Ascending aorta (tissue), 2 donors: ENCODE measurements at places on chromosomes 5 and 9.
A peak's percentile ranks its signal among the peaks of the same experiment; 100 is the strongest.

GRCh38 chr9:113192455-113192854 lies 28.6 kb downstream of the FKBP15 start:
- peaks cover 70% of the 10 kb centered on the region for H3K36me3 ChIP-seq
- no peaks in the 10 kb centered on the region for H3K4me1 ChIP-seq
- DNase-seq = no peak
- no peaks in the 10 kb centered on the region for H3K27me3 ChIP-seq
- no peak overlapping the region for H3K4me3 ChIP-seq

DNA sequence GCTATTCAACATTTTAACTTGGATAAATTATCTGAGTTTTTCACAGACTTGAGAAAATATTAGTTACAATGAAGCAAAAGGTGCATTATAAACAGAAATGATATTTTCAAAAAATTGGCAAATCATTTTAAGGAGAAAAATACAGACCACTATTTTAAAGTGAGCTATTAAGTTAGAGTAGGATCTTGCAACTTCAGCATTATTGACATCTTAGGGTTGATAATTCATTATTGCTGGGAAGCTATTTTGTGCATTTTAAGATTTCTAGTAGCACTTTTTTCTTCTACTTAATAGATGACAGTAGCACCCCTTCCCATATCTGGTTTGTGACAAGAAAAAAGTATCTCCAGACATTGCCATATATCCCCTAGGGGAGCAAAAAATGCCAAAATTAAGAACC lies 774.1 kb downstream of the CDH12 start:
- no peak overlapping the region for H3K4me3 ChIP-seq
- H3K27me3 ChIP-seq = no peaks in the 10 kb centered on the region
- DNase-seq = no peak
- H3K36me3 ChIP-seq = no peaks in the 10 kb centered on the region
- H3K4me1 ChIP-seq = no peaks in the 10 kb centered on the region

- H3K4me1 ChIP-seq = no peaks in the 10 kb centered on the region
- no peaks in the 10 kb centered on the region for H3K27me3 ChIP-seq
- no peak overlapping the region for H3K27ac ChIP-seq
- no peak overlapping the region for H3K4me3 ChIP-seq
- DNase-seq = no peak
- H3K36me3 ChIP-seq = no peaks in the 10 kb centered on the region
Measured at GRCh38 chr9:114303571-114303970, 19.3 kb upstream of the ORM1 start.

GRCh38 chr9:101578378-101578777 lies 16.4 kb downstream of the PPP3R2 start:
- H3K36me3 ChIP-seq = no peaks in the 10 kb centered on the region
- H3K4me3 ChIP-seq = no peak overlapping the region
- H3K27me3 ChIP-seq = no peaks in the 10 kb centered on the region
- H3K27ac ChIP-seq = no peak overlapping the region

GRCh38 chr5:139130214-139130613 lies 68.0 kb downstream of the SIL1 start:
- DNase-seq = no peak
- H3K36me3 ChIP-seq = no peaks in the 10 kb centered on the region
- H3K27ac ChIP-seq = peak overlapping the region; percentile 92

GRCh38 chr9:107737987-107738743 lies 248.6 kb upstream of the KLF4 start:
- peaks cover 4% of the 10 kb centered on the region for H3K4me1 ChIP-seq
- peak overlapping the region; percentile 87 for H3K27ac ChIP-seq
- H3K4me3 ChIP-seq = no peak overlapping the region
- no peaks in the 10 kb centered on the region for H3K36me3 ChIP-seq
- DNase-seq = no peak

DNA sequence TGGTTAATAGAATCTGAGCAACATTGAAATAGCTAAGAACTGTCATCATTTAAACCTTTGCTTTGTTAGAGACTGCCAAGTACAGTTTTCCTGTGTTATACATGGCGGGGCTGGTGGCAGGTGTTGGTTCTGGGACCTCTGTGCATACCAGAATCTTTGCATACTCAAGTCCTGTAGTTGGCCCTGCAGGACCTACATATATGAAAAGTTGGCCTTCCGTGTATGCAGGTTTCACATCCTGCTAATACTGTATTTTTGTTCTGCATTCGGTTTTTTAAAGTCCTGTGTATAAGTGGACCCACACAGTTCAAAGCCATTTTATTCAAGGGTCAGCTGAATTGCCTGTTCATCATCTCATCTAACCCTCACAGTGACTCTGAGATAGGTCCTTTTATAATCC lies 36.4 kb downstream of the LARP1 start:
- no peak overlapping the region for H3K4me3 ChIP-seq
- H3K27ac ChIP-seq = no peak overlapping the region
- DNase-seq = no peak
- H3K4me1 ChIP-seq = peaks cover 7% of the 10 kb centered on the region

DNA sequence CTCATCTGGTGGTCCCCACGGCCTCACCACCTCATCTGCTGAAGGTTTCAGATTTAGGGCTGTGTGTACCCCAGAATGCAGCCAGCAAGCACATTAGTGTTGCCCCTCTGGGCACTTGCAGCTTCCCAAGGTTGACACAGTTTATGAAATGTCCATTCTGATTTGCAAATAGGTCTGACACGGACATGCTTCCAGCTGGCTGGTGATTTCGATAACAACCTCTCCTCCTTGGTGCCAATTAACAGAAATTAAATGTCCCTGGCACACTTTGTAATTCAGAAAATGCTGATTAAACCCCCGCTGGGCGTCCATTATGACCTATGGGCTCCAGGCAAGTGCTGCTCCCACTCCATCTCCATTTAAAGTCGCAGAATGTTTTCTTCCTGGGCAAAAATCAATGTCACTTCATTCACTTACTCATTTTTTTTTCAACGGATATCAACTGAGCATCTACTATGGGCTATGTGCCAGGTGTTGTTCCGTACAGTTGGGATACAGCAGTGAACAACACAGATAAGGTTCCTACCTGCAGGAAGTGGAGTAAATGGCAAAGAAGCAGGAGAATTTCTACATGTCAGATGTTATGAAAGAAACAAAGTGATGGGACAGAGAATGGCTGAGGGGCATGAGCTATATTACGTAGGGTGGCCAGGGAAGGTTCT lies 32.0 kb downstream of the PLAC8L1 start:
- no peak overlapping the region for H3K4me3 ChIP-seq
- no peaks in the 10 kb centered on the region for H3K27me3 ChIP-seq
- DNase-seq = no peak
- H3K4me1 ChIP-seq = peaks cover 10% of the 10 kb centered on the region
- H3K27ac ChIP-seq = no peak overlapping the region
- H3K36me3 ChIP-seq = no peaks in the 10 kb centered on the region

GRCh38 chr9:94577571-94577970 lies 16.1 kb downstream of the FBP2 start:
- no peaks in the 10 kb centered on the region for H3K36me3 ChIP-seq
- no peak overlapping the region for H3K4me3 ChIP-seq
- H3K27ac ChIP-seq = no peak overlapping the region
- no peak for DNase-seq
- H3K4me1 ChIP-seq = no peaks in the 10 kb centered on the region
- no peaks in the 10 kb centered on the region for H3K27me3 ChIP-seq

DNA sequence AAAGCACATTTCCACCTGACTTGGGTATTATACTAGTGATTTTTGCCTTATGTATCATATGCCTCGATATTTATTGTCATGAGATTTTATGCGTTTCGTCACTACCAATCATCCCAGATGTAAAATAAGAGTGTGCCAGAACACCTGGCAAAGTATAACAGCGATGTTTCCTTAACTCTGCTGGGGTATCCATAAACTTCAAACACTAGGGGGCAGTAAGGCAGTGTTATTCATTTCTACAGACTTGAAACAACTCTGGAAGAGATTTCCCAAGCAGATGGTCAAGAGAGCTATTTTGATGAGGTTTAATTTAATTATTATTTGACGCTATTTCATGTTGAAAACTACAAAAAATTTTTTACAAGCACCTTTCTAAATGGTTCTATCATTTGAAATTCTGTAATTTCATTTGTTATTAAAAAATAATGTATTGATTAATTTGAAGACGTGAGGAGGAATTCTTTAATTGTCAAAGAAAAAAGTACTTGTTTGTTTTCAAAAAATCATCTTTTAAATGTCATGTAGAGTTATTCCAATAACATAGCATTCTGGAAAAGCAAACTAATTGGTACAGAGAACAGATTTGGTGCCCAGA lies 388.5 kb upstream of the CTNND2 start:
- no peak overlapping the region for H3K27ac ChIP-seq
- H3K27me3 ChIP-seq = no peaks in the 10 kb centered on the region
- no peak overlapping the region for H3K4me3 ChIP-seq
- DNase-seq = no peak

- no peaks in the 10 kb centered on the region for H3K36me3 ChIP-seq
- H3K4me1 ChIP-seq = peaks cover 3% of the 10 kb centered on the region
- H3K4me3 ChIP-seq = no peak overlapping the region
- no peak for DNase-seq
- H3K27me3 ChIP-seq = no peaks in the 10 kb centered on the region
Measured at GRCh38 chr5:36659411-36659810, 53.0 kb downstream of the SLC1A3 start.

GRCh38 chr5:76269932-76270610 lies 133.0 kb upstream of the IQGAP2 start:
- no peak for DNase-seq
- no peak overlapping the region for H3K4me3 ChIP-seq
- H3K4me1 ChIP-seq = no peaks in the 10 kb centered on the region

DNA sequence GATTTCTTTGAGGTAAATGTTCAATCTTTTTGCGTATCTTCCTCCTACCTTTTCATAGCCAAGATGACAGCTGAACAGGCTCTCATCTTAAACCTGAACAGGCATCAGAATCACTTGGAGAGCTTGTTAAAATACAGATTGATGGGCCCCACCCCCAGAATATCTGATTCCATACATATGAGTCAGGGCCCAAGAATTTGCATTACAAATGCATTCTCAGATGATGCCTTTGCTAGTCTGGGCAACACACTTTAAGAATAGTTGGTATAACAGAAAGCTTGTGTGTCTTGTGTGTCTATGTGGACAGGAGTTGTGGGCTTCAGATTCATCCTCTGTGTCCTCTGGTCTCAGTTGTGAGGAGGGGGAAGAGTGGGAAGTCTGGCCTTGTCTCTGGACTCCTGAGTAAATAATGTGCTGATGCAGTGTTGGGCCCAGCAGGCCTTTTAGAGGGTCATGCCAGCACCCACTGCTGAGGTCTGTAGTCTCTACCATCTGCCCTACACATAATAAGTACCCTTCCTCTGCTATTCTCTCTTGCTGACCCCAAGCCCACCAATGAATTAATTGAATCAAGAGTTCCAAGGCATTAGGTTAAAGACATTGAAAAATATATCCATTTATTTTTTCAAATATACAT lies 43.1 kb downstream of the PTCD2 start:
- H3K4me1 ChIP-seq = peaks cover 8% of the 10 kb centered on the region
- no peak for DNase-seq
- peaks cover 4% of the 10 kb centered on the region for H3K36me3 ChIP-seq
- H3K4me3 ChIP-seq = no peak overlapping the region
- H3K27me3 ChIP-seq = no peaks in the 10 kb centered on the region

- no peaks in the 10 kb centered on the region for H3K27me3 ChIP-seq
- no peak overlapping the region for H3K4me3 ChIP-seq
- H3K36me3 ChIP-seq = peaks cover 28% of the 10 kb centered on the region
- H3K4me1 ChIP-seq = no peaks in the 10 kb centered on the region
- DNase-seq = no peak
- H3K27ac ChIP-seq = no peak overlapping the region
Measured at GRCh38 chr9:14747111-14747510, 24.6 kb upstream of the CER1 start.

DNA sequence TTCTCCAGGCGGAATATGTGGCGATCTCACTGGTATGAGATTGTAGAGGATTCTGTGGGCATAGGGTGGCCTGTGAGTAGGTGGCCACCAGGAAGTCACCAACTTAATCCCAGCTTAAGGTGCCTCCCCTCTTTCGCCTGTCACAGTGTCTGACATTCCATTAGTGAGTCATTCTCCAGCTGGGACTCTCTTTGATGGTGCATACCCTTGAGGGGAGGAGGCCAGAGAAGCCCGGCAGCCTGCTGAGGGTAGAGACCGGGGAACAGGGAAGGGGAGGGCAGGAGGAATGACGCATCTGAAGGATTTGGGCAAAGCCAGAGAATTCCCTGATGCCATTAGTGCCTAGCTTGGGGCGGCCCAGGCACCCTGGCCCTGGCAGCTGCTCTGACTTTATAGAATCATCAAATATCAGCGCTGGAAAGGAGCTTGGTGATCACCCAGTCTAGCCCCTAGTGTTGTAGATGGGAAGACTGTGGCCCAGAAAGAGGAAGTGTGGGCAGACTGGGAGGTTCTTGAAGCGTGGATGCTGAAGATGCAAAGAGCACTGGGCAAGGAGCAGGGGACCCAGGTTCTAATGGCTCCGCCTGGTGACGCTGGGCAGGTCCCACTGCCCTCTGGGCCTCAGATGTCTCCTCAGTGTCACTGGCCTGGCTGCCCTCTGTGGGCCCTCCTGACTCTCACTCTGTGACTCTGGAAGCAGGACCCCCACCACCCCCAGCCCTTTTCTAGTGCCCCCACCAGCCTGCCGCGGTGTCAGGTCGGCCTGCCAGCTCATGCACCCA lies 41.4 kb downstream of the DAB2IP start:
- no peaks in the 10 kb centered on the region for H3K36me3 ChIP-seq
- peaks cover 17% of the 10 kb centered on the region for H3K4me1 ChIP-seq
- no peak overlapping the region for H3K4me3 ChIP-seq
- peak overlapping the region; percentile 85 for H3K27ac ChIP-seq

GRCh38 chr9:93387791-93388190 lies 63.7 kb upstream of the FAM120A start:
- DNase-seq = no peak
- no peak overlapping the region for H3K27ac ChIP-seq
- H3K4me3 ChIP-seq = no peak overlapping the region
- no peaks in the 10 kb centered on the region for H3K36me3 ChIP-seq
- H3K27me3 ChIP-seq = no peaks in the 10 kb centered on the region

DNA sequence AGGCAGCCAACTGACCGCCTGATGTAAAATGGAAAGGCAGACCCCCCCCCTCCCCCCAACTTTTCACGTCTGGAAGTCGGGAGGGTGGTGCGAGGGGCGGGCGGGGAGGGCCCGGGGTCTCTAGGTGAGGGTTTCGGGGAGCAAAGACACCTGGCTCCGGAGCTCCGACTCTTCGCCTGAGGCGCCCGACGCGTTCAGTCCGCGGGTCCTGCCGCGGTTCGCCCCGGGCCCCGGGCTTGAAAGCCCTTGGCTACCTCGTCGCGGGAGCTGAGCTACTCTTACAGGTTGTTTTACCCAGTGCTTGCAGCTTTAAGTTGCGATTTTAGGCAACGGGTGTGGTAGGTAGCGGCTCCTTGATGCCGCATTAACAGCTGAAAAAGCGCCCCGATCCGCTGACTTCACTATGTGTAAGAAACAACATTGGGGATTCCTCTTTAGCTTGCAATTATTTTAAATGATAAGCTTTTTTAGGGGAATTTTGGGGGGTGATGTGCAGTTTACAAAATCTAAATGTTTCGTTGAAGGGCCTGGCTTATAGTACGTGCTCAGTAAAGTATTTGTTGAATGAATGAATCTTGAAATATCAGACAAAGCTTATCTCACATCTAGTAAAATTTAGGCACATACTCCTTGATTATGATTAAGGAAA lies 722 bp downstream of the CDC42SE2 start:
- no peaks in the 10 kb centered on the region for H3K4me1 ChIP-seq
- no peaks in the 10 kb centered on the region for H3K27me3 ChIP-seq
- no peaks in the 10 kb centered on the region for H3K36me3 ChIP-seq
- H3K27ac ChIP-seq = peak overlapping the region; percentile 76
- peak overlapping the region; percentile 97 for H3K4me3 ChIP-seq
- DNase-seq = no peak
